ENCODE measurements at places on chromosomes 3 and 15.

GRCh38 chr3:133856316-133856715 is 39.4 kb downstream of the RAB6B start:
- no peak for DNase-seq

- DNase-seq: no peak
Observed at GRCh38 chr3:144809380-144809779, 837.8 kb downstream of the DIPK2A start.

- DNase-seq: no peak
Observed at GRCh38 chr3:136038668-136039067, 73.1 kb downstream of the PPP2R3A start.

DNA sequence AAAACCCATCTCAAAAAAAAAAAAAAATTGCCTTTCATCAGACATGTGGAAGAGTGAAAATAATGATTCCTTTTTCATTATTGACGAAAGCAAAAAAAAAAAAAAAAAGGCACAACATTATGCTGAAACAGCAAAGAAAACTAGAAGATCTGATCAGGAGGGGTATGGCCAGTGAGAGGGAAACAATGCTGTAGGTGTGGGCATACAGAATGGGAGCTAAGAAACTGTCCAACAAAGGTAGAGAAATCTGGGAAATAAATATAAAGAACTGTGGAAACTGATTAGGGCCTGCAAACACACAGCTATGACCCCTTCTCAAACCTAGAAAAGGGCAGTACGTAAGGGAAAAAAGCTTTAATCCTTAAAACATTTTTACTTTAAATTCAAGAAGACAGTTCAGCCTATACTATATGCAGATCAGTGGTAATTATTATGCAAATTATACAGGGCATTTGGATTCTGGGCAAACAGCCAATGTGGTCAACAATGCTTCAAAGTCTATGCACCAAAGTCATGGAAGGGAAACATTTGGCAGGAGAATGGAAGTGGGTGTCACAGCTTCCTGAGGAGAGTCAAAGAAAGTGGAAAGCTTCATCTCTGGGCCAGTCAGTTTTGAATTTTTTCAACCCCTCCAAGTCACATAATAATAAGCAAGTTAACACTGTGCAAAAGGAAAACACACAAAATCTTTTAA is 68.3 kb upstream of the SLC12A8 start:
- no peak for DNase-seq

GRCh38 chr3:53597136-53597915 is 102.9 kb downstream of the CACNA1D start:
- DNase-seq: no peak

- no peak for DNase-seq
Observed at GRCh38 chr15:26298659-26299170, 435.6 kb upstream of the ATP10A start.

Measured in NCI-H82 (cell line).